ENCODE measurements at places on chromosomes 1 and 21.

DNA sequence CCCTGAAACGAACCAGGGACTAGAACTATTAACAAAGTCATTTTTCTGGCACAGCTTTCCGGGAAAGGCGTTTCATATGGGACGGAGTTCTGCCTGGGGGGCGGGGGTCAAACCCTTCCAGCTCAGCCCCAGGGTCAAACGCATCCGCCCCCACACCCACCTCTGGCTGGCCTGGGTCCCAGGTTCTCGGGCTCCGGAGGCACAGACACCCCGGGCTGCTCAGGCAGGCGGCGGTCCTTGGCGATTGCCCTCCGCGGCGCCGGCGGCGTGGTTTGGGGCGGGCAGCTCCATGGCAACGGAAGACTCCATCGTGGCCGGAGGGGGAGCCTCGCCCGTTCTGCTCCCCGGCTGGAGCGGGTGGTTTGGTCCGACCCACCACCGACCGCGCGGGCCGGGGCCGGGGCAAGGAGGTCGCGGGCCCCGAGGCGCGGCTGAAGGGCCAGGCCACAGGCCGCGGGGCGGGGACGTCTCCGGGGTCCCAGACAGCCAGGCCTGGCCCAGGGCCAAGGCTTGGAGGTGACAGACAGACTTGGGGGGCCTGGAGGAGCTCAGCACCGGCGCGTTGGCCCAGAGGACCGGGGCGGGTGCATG, at the start of gene CFAP74:
Gene CFAP74 (minus strand): TSS at position 246 of the 591 bp plus-strand sequence. CDS start 12,830 bp downstream, outside the sequence.
- DNase-seq = no peak

GRCh38 chr1:15206418-15207030, 40.5 kb upstream of the FHAD1 start:
- DNase-seq = no peak

DNA sequence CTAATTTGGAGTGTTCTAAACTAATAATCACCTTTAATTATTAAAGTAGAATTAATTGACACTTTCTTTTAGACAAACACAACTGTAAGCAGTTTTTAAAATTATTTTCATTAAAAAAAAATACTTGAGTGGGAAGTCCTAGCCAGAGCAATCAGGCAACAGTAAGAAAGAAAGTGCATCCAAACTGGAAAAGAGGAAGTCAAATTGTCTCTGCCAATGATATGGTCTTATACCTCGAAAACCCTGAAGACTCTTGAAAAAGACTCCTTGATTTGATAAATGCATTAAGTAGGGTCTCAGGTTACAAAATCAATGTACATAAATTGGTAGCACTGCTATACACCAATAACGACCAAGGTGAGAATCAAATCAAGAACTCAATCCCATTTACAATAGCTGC, 83.0 kb upstream of the GADD45A start:
- DNase-seq = no peak

DNA sequence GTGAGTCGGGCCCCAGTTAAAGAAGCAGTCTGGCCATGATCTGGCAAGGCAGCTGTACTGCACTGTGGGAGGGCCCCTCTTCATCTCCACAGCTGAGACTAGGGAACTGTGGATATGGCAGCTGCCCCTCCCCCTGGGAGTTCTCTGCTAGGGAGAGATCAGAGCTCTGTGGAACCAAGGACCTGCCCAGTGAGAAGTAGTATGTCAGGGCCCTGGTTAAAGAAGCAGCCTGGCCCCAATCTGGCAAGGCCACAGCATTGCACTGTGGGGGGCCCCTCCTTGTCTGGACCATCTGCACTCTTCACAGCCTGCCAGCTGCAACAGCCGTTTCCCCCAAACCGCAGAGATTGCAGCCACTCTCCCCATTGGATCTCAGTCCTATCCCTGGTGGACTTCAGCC, 208.5 kb downstream of the DNAH14 start:
- DNase-seq = no peak

DNA sequence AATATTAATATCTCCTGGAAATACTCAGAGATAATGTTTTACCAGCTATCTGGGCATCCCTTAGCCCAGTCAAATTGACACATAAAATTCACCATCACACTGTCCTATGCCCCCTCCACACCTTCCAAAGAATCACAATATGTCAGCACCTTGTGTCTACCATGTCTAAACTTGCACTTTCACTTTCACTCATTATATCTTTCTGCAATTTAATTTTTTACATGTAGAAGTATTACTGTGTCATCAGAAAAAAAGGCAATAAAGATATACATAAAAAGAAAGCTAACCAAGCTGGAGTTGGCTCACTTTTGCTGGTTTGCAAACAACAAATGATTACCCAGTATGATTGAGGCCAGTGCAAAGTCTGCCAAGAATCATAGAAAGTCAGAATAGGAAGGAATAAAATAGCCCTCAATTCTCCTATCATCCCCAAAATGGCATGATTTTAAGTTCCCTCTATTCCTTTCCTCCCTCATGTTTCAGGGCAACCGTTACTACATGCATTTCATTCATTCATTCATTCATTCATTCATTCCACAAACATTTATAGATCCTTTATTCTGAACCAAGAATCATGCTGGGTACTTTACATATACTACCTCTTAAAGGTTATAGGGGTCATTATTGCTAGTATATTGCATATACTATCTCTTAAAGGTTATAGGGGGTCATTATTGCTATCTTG, 5.9 kb upstream of the LUZP1 start:
- no peak for DNase-seq

DNA sequence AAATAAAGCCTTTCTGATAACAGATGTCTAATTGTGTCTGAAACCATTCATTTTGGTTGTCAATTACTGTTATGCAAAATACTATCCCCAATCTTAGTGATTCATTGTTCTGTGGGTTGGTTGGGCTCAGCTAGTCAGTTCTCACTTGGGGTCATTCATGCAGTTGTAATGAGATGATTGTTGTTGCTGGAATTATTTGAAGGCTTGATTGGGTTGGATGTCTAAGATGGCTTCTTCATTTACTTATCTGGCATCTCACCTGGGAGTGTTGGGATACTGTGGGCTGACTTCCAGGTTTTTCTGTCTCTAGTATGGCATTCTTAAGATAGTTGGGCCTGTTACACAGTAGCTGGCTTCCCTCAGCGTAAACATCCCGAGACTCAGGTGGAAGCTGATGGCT, 217.8 kb upstream of the B3GALT2 start:
- DNase-seq = no peak

- DNase-seq = no peak
Observed at GRCh38 chr1:51901151-51901550, 22.6 kb upstream of the NRDC start.

DNA sequence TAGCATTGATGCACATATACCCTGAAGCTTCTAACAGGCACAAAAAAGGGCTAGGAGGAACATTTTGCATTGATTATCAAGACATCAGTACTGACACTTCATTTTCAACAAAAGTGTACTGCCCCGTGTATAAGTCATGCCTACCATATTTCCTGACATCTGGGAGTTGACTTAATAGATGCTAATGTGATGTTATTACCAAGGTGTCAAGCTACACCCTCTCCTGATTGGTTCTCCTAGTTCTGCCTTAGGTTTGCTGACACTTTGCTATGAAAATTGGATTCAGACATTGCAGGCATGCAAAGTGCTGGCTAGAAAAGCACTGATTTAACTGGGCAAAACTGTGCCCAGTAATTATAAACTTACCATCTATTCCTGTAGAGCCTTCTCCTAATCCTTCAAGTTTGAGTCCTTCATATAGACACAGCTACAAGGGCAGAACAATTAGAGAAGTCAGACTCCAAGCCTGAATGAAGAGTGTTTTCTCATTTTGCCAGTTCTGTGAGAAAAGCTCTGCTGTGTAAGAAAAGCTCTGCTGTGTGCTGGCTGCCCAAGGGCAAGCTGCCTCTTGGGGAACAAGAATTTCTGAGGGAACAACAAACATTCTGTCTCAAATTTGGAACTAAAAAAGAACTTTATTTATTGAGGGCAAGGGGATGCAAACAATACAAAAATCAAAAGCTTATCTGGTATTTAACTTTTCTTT, 11.2 kb downstream of the S100A10 start:
- DNase-seq = no peak

DNA sequence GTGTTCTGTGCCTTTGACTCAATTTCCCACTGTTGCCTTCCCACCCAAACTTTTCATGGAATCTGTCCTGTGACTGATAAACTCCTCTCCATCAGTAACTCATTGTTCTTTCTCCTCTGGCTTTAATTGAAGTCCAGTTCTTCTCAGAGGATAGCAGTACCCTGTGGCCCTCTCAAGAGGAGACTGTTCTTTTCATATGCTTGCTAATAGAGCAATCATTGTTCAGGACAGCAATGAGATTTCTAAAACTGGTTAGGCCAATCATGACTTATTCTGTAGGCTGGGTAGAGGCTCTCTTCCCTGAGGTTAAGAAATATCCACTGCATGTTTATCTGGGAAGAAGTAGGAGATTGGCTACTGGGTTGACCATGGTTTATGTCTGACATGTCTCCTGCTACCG, 98.8 kb downstream of the CHD1L start:
- no peak for DNase-seq

- no peak for DNase-seq
Observed at GRCh38 chr21:14722841-14723483, 176.8 kb upstream of the SAMSN1 start.

GRCh38 chr21:16357994-16358393, 628.2 kb downstream of the USP25 start:
- DNase-seq = no peak
